ENCODE measurements at places on chromosomes 13 and 19.

DNA sequence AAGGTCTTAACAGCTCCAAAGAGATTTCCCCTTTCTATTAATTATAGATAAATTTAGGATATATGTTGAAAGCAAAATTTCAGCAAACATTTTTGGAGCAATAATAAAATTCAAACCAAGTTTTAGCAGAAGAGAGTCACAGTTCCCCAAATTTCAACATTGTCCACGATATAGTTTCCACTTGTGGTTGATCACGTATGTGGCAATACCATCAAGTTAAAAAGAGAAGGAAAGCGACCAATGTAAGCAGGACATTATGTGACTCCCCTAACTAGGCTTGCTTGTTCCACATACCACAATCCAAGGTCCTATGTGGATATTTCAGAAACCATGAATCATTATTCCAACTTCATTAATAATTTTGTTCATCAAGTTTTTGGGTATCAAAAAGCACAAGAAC is 52.8 kb downstream of the ELF1 start:
- no peak for DNase-seq

- DNase-seq = no peak
Observed at GRCh38 chr13:84931264-84931663, 868.0 kb downstream of the SLITRK6 start.

- DNase-seq = no peak
Observed at GRCh38 chr19:48714759-48715675, 4.5 kb downstream of the MAMSTR start.

DNA sequence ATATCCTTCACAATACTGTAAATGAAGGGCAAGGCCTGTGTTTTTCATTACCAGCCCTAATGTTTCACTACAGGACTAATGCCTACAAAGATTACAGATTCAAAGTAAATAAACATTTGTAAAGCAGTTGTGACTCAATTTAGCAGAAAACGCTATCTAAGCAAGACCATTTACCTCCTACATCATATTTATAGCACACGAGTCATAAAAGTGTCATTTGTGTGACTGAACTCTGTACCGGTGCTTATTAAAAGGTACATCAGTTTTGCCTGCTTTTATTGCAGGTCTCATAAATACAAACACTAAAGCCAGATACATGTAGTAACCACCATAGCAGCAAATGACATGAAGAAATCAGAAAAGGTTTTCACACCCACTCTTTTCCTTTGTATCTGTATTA is 61.5 kb upstream of the SLC15A1 start:
- DNase-seq = peak; percentile 27

GRCh38 chr19:862581-863314 is 3.3 kb downstream of the CFD start:
- DNase-seq = peak; percentile 51

All from HEK293T (cell line).